ENCODE measurements at places on chromosomes 11 and 22.

- no peak for DNase-seq
Observed at GRCh38 chr11:44782478-44782877, 55.7 kb downstream of the TSPAN18 start.

GRCh38 chr11:116791002-116791812 lies 472 bp downstream of the APOA5 start:
- peak; percentile 56 for DNase-seq

- no peak for DNase-seq
Observed at GRCh38 chr11:123760894-123761293, 6.6 kb upstream of the OR6X1 start.

DNA sequence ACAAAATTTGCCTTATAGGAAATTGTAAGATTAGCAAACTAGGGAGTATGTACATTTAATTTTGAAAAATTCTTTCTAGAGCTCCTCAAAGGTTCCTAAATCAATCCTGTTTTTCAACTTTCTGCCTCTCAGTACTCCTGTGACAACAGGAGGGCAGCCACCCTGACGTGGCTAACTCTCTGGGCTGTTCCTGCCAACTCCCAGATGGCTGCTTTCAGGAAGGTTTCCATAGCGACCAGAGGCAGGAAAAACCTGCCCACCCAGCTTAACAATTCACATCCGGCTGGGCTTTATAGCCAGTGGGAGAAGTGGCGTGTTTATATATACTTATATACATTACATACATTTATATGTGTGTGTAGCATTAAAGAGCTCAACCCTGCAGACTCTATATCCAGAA lies 26.5 kb downstream of the SGSM3 start:
- no peak for DNase-seq

DNA sequence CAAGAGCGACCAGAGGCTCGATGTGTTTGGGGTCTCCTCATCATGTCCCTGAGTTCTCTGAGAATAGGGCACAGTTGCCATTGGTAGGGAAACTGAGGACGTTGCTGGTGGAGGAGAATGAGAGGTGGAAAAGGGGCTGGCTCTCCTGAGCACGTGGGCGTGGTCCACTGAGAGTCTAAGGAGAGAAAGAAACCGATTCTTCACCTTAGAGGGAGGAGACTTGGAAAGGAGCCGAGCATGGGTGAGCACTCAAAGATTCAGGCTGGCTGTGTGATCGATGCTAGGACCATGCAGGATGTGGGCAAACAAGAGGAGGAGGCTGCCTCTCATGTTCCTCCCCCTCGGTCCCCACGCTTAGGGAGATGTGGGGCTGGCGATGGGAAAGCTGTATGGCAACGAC lies 19.8 kb upstream of the TLCD5 start:
- no peak for DNase-seq

GRCh38 chr22:41447435-41448188 lies 1.0 kb upstream of the TOB2 start:
- peak; percentile 39 for DNase-seq

- DNase-seq = no peak
Observed at GRCh38 chr22:49566693-49567092, 261.0 kb downstream of the BRD1 start.

DNA sequence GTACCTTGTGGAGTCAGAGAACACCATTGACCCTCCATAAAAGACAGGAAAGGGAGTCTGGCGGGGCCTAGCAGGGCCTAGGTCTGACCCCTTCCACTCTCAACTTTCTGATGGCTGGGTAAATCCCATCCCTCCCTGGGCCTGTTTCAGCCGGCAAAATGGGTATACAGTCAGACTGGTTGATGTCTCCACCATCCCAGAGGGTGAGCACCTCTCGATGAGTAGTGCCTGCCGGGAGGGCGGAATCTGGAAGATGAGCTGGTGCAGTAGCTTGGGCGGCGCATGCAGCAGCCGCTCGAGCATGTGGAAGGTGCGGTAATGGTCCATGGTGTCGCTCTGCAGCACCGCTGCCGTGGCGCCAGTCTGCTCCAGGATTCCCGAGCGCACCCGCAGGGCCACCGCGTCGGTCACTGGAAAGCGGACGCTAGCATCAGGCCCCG lies 528 bp downstream of the FIBP start:
- no peak for DNase-seq

GRCh38 chr11:7422544-7423331 lies 62.6 kb upstream of the OLFML1 start:
- no peak for DNase-seq

DNA sequence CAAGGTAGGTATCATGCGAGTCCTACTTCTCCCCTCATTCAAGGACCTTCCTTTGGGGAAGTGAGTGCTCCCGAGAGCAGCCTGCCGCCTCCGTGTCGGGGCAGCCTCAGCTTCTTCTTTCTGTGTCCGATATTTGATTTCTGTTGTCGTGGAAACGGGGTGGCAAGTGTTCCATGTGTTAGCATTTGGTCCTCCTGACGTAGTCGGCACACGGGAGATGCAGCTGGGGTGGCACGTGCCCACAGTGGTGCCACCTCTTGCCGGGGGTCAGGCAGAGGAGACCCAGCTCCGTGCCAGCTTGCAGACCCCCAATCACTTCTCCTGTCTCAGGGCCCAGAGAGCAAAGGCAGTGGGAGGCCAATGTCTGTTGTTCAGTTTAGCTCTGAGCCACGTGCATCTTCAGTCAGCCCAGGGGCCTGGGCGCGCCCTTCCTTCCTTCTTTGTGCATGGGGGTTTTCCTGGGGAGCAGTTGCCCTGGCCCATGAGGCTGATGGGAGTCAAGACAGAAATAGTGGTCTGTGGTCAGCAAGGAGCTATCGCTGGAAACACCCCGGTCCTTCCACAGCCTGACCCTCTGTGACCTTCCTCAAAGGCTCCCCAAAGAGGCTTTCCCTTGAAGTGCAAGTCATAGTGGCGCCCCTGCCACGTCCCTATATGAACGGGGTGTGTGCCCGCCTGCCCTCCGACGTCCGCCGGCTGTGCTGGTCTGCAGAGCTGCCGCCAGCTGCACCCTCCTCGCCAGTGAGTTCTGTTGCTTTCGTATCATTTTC lies 44.5 kb downstream of the PARVB start:
- no peak for DNase-seq

- no peak for DNase-seq
Observed at GRCh38 chr22:32735526-32735925, 66.0 kb upstream of the TIMP3 start.

DNA sequence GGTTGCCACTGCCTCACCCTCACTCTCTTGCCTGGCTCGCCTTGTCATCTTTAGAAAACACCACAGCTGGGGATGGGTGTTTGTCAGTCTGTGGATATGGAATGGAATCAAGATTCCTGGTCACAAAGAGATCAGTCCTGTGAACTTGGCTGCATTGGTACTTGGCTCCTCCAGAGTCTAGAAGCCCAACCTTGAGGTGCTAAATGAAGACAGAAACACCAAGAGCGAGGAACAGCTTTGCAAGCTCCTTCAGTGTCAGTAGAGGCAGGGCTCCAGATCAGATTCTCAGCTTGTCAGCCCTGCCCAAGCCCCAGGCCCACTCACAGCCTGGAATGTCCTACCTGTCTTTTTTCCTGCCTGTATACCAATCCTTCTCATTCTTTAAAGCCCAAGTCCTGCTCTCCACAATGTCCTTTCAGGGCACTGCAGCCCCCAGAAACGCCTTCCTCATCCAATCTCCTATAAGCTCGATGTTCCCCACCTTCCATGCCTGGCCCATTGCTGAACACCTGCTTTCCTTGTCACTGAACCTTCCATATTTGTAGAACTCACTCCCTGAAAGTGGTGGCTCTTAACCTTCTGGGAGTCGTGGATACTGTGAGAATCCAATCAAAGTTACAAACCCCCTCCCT lies 188.9 kb downstream of the BCR start:
- no peak for DNase-seq

GRCh38 chr11:120289426-120289825 lies 35.7 kb upstream of the TLCD5 start:
- DNase-seq = no peak

DNA sequence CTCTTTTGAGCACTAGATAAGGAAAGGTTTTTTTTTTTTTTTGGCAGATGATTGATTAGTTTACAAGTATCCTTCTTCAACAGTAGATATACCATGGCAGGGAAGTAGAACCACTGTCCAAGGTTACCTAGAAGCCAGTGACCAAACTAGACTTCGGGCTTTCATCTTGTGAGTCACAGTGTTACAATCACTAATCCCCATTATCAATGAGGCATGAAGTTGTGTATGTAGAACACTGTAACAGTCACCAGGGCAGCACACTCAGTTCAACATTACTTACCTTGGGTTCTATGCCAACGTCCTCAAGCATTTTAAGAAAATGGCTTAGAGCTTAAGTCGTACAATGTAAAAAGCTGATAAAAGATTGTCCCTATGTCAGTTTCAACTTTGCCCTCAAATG lies 430.9 kb downstream of the ETS1 start:
- DNase-seq = no peak

DNA sequence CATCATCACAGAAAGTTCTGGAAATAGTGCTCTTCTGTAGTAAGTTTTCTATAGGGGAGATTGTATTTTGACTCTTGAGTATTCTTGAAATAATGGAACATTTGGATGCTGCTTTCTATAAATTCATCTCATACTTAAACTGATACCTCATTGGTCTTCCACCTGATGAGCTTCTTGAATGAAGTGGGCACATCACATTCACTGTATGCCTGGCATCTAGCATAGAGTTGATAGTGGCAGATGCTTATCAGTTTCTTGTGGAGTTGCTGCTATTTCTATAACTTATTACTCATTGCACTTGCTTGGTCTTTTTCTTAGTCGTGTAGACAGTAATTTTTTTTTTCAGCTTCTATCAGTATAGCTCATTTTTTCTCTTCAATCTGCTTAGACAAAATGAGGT lies 5.4 kb downstream of the ATXN10 start:
- DNase-seq = no peak

- no peak for DNase-seq
Observed at GRCh38 chr22:20549232-20549841, 41.9 kb downstream of the MED15 start.

- DNase-seq = no peak
Observed at GRCh38 chr11:11582011-11582701, 39.6 kb downstream of the GALNT18 start.

DNA sequence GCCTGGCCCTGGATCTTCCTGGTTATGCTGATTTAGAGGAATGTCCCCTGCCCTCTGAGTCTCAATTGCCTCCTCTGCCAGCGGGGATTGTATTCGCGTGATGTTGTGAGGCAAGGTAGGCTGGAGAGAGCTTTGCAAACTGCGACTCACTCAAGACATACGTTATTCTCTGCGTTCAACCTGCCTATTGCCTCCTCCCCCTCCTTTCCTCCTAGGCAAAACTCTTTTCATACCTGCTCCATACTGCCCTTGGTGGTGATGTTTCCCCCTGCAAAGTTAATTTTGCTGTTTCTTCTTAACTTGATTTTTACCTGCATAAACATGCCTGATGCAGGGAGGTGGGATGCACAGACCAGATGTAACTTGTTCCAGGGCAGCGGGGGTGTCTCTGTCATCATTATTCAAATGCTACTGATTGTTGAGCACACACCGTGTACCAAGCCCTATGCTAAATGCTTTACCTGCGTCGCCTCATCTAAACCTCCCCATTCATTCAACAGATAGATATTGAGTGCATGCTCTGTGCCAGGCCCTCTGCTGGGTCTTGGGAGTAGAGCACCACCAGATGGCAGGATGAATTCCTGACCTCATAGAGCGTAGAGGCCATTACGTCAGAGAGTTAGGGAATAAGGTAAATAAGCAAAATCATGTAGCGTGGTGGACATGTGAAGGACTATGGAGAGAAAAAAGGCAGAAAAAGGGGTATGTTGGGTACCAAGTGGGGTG lies 29.0 kb downstream of the SGSM1 start:
- DNase-seq = no peak

DNA sequence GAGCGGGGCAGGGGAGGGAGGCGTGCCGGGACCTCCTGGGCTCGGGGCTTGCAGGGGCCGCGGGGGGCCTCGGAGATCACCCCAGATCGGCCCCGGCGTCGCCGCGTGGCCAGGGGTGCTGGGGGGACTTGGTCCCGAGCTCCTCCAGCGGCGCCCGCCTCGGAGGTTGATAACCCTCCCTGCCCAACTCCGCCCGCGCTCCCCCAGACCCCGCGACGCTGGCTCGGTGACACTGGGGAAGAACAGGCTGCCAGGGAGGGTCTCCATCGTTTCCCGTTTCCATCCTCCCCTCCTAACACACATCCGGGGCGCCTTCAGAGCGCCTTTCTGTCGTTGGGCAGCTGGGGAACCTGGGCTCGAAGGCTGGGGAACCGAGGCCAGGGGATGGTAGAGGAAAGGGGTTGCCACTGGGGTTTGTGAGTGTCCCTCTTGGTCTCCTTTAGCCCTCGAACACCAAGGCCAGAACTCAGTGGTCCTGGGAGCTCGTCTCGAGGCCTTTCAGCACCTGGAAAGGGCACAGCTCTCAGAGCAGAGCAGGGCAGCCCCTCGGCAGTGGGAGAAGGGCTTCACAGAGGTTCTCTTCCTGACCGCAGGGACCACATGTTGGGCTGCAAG lies 431 bp downstream of the SLC37A2 start:
- DNase-seq = no peak

DNA sequence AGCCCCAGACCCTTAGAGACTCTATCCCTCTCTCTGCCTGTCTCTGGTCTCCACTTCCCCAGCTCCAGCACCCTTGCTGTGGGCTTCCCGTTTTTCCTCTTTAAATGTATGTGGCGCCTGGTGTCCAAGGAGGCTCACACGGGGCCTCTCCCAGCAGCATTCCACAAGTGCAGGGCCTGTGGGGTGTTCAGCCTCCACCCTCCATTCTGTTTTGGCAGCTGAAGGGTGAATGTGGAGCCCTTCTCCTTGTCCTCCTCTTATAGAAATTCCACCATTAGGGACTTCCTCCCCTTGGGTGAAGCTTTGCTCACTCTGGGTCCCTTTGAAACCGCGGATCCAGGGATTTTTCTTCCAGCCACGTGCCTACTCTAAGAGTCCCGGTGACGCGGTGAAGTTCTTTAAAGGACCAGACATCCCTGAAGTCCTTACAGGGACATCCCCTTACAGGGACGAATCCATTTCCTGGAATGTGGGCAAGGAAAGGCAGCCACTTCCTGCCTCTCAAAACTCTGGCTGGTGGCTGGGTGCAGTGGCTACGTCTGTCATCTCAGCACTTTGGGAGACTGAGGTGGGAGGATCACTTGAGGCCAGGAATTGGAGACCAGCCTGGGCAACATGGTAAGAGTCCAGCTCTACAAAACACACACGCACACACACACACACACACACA lies 1.6 kb upstream of the TSPAN18 start:
- no peak for DNase-seq

DNA sequence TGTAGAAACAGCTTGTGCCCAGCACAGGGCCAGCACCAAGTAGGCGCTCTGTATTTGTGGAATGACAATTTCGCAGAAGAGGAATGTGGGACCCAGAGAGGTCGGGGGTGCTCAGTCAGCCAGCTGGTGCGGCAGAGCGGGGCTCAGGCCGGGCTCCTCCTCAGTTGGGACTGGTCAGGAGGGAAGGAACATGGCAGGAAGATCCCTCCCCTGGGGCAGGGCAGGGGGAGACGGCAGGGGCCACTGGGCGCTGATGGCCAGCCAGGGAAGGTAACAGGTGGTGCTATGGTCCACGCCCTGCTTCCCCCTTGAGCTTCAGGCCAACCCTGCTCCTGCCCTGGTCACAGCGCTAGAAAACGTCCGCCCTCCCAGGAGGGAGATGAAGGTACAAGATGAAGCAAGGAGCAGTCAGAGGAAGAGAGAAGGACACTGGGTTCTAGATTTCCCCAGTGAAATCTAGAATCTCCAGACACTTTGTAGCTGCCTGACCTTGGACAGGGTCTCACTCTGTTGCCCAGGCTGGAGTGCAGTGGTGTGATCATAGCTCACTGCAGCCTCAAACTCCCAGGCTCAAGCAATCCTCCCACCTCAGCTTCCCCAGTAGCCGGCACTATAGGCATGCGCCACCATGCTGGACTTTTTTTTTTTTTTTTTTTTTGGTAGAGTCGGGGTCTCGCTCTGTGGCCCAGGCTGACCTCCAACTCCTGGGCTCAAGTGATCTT lies 13.5 kb upstream of the SPI1 start:
- no peak for DNase-seq

- DNase-seq = no peak
Observed at GRCh38 chr11:125350206-125351032, 145.6 kb downstream of the FEZ1 start.

Data from stimulated activated CD8-positive, alpha-beta memory T cell treated with anti-CD3 and anti-CD28 coated beads, Interleukin-2, amount 100 ng/mL, for 1 hour (primary cell).